ENCODE measurements at places on chromosomes 12 and 14. TPM values are rescaled to one million over a fixed set of nuclear protein-coding genes. Genes with fewer than 3 reads are reported as not detected.
A peak's percentile ranks its signal among the peaks of the same experiment; 100 is the strongest.

GRCh38 chr12:111202237-111202915 is 166.5 kb downstream of the PHETA1 start:
- no peak for DNase-seq

DNA sequence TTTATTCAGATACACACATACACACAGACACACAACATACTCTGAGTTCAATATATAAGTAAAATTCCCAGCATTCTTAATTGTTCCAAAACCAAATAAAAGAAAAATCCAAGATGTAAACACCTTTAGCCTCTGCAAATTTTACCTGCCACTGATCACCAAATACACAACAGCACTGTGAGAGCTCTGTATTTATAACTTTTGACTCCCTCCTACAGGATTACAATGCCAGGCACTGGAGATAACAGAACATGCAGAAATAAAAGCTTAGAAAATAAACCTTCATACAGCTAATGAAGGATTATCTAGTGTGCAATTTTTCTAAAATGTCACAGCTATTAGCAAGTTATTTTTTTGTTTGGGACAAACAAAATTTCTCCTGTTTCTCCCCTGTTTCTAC is 85.0 kb downstream of the TAOK3 start:
- no peak for DNase-seq

DNA sequence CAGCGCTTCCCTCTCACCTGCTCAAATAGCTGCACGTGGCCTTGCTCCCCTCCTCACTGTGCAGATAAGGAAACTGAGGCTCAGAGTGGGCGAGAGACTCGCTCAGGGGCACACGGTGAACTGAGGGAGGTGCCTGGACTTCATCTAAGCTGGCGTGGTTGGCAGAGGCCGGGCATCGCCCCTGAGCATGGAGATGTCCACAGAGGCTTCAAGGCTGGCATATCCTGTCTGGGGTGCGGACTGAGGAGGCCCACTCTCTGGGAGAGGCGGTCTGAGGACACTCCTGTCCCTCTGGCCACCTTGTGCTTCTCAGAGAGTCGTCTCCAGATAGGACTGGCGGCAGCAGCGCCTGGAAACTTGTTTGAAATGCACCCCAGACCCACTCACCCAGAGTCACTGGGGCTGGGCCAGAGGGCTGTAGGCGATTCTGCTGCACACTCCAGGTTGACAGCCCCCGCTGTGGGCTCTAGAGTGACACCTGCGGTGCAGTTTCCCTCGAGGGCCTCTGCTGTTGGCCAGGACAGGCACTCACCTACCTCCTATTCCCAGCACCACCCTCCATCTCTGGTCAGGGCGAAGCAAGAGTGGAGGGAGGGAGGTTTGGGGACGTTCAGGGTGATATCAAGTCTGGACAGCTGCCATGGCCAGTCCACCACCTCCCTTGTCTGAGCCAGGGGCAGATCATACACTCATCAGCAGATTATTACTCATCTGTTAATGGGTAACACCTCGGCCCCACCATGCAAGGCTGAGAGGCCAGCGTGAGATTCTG is 11.2 kb upstream of the LBHD2 start:
- DNase-seq: no peak

DNA sequence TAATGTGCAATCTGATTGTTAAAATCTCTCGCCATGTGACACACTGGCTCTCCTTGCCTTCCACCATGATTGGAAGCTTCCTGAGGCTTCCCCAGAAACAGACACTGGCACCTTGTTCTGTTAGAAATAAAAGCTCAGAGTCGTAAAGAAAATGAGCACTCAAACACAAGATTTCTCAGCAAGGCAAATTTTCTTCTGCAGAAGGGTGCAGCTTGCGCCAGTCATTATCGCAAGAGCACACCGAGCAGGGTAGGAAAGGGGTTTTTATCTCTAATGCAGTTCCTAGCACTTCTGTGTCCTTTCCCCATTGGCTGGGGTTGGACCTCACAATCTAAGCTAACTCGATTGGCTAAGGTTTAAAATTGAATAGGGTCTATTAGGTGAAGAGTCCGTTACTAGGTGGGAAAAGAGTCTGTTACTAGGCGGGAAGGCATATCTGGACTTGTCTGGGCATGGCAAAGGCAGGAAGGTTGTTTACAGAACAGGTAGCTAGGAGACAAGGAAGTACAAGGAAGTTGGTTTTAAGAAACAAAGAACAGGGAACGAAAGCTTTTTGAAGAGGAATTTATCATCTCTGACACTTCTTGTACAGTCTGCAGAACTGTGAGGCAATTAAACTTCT is 62.6 kb upstream of the BICD1 start:
- DNase-seq: no peak

DNA sequence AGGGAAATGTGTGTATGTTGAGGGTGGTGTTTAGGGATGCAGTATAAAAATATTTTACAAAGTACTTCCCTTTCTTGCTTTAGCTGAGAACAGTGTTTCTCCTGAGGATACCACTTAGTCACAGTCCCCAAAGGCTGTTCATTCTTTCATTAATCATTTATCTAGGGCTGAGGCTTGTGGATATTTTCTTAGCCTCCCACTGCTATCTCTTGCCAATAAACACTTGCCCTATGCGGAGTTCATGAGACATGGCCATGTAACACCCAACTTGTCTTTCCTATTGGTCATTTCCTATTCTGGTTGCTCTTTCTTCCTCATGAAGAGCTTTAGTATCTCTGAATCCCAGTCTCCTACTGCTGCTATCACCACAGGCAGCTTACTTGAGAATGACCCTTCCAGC is 75.1 kb downstream of the ETNK1 start:
- no peak for DNase-seq

DNA sequence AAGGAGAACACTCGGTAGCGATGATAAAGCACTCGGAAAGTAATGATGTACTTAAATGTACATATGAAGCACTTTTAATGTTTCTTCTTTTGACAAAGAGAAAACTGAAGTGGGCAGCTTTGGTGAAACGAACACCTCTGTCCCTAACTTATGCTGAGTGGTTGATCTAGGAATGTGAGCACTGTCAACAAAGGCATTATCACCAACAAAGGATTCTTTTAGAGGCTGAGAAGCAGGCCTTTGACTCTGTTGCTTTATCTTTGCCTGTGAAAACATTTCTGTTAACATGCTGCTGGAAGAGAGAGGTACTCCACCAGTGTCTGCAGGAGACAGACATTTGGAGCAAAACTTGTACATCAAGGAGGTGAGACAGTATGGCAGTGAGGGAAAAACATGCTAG is 103.2 kb upstream of the VRK1 start:
- DNase-seq: no peak

GRCh38 chr12:106601496-106601895 is 18.7 kb downstream of the RFX4 start:
- no peak for DNase-seq

DNA sequence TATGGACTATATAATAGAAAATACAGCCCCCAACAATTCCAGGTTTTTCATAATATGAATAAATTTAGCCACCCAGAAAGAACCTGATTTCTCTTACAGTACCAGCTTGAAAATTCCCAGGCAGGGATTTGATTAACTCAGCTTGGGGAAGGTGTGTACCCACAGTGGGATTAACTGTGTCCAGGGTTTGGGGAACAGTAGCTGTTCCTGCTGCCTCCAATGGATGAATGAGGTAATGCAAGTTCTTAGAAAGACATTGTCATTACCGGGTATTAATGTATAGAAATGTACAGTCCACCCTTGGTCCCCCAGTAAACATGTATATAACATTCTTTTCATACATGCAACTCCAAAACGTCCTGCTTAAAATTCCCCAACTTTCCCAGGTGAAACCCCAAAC is 115.6 kb downstream of the LRIG3 start:
- DNase-seq: no peak

GRCh38 chr14:104433401-104434213 is 146.0 kb upstream of the C14orf180 start:
- DNase-seq: no peak

DNA sequence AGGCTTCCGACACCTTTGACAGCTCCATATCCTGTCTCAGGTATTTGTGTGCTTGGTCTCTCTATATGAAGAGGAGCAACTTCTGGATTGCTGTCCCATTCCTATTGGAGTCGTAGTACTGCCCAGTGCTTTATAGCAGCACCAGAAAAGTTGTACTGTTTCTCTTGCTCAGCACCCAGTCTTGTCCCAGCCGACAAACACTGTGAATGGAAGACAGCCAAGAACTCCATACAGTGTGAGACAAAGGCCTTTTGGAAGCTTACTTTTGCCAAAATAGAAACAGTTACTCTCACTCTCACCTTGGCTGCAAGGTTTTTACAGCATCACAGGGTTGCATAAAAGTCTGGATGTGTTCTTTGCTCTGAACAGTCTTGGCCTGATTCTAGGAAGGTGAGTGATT is 105.3 kb downstream of the TGFB3 start:
- DNase-seq: no peak

- no peak for DNase-seq
Observed at GRCh38 chr12:40011775-40012129, 94.1 kb downstream of the SLC2A13 start.

GRCh38 chr14:96567289-96567899 is 65.2 kb downstream of the PAPOLA start:
- DNase-seq: peak; percentile 29

- DNase-seq: no peak
Observed at GRCh38 chr12:115491511-115492250, 785.8 kb downstream of the MED13L start.

DNA sequence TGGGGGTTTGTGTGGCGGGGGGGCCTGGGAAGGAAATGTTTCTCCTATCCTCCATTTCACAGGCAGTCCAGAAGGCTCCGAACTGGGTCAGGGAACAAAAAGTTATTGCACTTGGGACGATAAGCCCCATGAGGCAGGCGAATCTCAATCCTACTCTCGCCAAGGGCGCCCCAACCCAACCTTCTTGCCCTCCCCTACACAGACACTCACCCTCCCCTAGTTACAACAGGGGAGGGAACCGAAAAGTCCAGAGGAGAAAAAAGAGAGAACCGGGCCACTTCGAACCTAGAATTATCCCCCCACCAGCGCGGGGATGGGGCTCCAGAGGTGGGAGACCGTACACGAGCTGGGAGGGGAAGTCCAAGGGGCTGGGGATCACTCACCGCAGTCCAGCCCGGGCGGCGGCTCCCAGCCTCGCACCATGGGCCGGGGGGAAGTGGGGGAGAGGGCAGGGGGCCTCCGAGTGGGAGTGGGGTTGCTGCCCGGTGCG is 357 bp downstream of the HOMEZ start:
- no peak for DNase-seq

DNA sequence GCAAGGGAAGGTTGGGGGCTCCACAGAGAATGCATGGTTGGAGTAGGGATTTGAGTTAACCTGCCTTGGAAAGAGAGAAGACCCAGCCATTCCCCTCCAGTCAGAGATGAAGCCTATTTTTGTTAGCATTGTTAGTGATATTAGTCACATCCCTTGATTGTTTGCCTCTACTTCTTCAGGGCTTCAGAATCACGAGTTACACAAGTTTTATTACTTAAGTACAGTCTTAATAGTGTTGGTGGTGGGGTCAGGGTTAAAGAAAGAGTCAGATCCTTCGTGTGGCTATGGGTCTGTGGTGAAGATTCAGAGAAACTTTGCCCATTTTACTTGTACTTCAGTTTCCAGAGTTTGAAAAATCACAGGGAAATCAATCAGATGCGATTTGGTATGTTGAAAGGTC is 363.1 kb downstream of the LRIG3 start:
- no peak for DNase-seq

- no peak for DNase-seq
Observed at GRCh38 chr14:31966896-31967668, 110.0 kb upstream of the ARHGAP5 start.

- peak; percentile 33 for DNase-seq
Observed at GRCh38 chr12:112198120-112198733, 72.9 kb downstream of the TRAFD1 start.

DNA sequence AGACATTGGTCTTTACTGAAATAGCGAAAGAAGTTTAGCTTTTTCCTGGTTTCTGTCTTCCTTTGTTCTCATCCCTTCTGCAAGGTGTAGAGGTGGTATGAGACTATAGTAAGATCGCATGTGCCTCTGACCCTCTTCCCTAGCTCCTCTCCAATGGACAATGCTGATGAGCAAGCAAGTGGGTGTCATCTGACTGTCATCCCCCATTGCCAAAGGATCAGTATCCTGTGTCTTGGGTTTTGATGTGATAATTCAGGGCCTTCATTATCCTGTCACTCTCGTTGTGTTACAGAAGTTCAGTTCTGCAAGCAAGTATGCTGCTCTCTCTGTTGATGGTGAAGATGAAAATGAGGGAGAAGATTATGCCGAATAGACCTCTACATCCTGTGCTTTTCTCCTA is 10.0 kb upstream of the TNS2 start:
- no peak for DNase-seq

- no peak for DNase-seq
Observed at GRCh38 chr14:29926701-29927375, 809 bp downstream of the PRKD1 start.

DNA sequence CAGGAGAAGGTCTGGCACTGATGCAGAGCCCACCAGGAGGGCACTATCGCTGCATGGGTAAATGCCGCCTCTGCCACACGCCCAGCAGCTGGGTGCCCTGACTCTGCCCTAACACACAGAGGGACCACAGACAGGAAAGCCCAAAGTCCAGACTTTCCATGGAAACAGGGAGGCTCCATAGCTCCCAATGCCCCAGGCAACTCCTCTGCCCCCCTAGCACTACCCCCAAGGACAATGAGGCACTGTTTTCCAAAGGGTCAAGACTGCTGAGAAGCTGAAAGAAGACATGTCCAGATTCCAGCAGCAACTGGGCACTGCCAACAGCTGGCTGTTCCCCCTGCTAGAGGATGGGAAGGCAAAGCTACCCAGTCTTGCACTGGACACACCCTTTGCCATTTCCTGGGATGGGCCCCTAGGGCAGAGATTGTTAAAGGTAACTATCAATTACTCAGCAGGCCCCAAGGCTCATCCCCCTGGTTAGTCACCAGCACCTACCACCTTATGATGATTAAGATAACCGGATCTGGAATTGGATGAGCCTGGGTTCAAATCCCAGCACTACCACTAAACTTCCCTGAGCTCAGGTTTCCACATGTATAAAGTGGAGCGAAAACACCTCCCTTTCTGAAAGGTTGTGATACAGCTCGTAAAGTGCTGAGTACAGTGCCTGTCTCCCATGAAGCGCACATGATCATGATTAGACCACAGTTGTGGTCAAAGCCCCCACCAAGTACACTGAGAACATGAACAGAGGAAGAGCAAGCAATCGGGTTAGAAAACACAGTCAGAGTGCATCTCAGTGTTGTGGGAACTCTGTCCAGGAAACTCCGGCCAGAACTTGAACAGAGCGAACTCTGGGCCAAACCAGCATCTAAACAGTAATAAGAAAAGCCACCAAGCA is 3.3 kb downstream of the PXN start:
- DNase-seq: peak; percentile 40

- peak; percentile 10 for DNase-seq
Observed at GRCh38 chr14:105887692-105888091, 361.3 kb downstream of the TMEM121 start.

The CMAS gene
- total RNA-seq: 18.3 TPM

The SERPINA10 gene
- not detected for total RNA-seq

The MYH6 gene
- total RNA-seq: not detected

The NID2 gene
- total RNA-seq: not detected

The TEX52 gene
- total RNA-seq: not detected

The KRT72 gene
- 11.4 TPM for total RNA-seq

The CFAP251 gene
- total RNA-seq: 0.82 TPM

The POTEM gene
- total RNA-seq: not detected

The SLC15A5 gene
- total RNA-seq: not detected

The SPIC gene
- not detected for total RNA-seq

The SRRM4 gene
- not detected for total RNA-seq

The MDP1 gene
- 13.7 TPM for total RNA-seq

The SELPLG gene
- total RNA-seq: 157 TPM

The FAM181A gene
- not detected for total RNA-seq
